ENCODE measurements at places on chromosomes 16 and 17.
A peak's percentile ranks its signal among the peaks of the same experiment; 100 is the strongest.

DNA sequence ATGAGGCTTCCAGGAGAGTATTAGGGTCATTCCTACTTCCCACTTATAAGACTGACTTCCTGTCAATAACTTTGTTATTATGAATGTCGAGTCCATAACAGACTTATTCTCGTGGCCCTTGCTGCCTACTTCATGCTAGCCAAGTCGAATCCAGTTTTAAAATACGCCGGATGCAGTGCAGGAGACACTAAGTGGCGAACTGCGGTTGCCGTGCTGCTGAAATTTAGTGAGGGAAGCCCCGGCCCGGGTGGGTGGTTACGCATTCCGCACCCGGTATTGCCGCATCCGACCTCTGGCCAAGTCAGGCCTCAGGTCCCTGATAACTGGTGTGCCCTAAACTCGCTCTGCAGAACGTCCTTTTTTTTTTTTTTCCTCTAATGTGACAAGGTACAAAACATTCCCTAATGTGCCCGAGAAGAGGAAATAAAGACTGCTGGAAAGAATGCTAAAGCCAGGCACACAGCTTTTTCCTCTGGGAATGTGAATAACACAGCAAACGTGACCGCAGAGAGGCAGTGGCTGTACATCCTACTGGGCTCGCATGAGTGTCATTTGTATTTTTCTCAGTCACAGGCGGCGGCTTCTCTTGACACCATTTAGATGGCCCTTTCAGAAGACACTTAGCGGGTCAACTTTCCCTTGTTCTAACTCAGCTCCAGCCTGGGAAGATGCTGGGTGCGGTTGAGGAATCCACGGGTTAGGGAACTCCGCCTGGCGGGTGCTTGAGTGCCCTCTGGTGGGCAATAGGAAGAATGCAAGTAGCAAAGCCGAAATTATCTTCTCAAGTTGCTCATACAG, 7.1 kb upstream of the AKTIP start:
- peak; percentile 36 for DNase-seq

GRCh38 chr16:787978-788398, at the start of gene RPUSD1:
RPUSD1 (minus strand) TSS chr16:788381; CDS start chr16:787737, 644 bp downstream.
- DNase-seq = no peak

DNA sequence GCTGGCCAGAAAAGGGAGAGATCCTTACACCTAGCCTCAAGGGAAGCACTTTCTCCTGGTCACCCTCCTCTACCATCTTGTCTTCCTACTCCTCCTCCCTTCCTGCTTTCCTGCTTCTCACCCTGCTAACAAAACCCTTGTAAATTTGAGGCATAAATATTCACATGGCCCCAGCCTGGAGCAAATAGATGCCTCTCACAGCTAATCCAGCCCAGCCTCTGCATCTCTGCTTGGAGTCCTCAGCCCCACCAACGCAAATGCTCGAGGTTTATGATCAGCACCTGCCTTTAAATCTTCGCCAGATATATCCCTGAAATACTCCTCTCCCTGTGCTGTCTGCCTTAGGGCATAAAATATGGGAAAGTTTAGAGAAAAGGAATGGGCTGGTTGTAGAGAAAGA, 205.2 kb upstream of the CDH5 start:
- no peak for DNase-seq

DNA sequence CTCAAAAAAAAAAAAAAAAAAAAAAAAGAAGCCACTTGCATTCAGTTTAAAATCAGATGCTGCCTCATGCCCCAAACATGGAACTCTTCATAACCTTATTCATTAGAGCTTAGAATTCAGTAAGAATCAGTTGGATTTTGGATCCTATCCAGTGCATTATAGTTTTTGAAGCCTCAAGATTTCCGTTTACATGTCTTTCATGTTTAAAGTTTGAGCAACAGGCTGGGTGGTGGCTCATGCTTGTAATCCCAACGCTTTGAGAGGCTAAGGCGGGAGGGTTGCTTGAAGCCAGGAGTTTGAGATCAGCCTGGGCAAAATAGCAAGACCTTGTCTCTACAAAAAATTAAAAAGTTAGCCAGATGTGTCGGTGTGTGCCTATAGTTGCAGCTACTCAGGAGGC, 55.0 kb downstream of the SNTB2 start:
- DNase-seq = no peak

- no peak for DNase-seq
These were observed 7.8 kb downstream of the GAS2L2 start for GRCh38 chr17:35745246-35745645.

GRCh38 chr17:20302246-20302917, 165.0 kb downstream of the LGALS9B start:
- no peak for DNase-seq

DNA sequence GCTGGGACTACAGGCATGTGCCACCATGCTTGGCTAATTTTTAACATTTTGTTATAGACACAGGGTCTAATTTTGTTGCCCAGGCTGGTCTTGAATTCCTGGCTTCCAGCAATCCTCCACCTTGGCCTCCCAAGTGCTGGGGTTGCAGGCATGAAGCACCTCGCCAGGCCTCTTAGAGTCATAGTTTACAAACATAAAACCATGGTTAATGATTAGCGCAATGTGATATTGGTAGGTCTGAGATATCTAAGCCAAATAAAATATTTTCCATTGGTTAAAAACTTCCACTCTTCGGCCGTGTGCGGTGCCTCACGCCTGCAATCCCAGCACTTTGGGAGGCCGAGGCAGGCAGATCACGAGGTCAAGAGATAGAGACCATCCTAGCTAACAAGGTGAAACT, 16.6 kb downstream of the TXNDC11 start:
- DNase-seq = no peak

DNA sequence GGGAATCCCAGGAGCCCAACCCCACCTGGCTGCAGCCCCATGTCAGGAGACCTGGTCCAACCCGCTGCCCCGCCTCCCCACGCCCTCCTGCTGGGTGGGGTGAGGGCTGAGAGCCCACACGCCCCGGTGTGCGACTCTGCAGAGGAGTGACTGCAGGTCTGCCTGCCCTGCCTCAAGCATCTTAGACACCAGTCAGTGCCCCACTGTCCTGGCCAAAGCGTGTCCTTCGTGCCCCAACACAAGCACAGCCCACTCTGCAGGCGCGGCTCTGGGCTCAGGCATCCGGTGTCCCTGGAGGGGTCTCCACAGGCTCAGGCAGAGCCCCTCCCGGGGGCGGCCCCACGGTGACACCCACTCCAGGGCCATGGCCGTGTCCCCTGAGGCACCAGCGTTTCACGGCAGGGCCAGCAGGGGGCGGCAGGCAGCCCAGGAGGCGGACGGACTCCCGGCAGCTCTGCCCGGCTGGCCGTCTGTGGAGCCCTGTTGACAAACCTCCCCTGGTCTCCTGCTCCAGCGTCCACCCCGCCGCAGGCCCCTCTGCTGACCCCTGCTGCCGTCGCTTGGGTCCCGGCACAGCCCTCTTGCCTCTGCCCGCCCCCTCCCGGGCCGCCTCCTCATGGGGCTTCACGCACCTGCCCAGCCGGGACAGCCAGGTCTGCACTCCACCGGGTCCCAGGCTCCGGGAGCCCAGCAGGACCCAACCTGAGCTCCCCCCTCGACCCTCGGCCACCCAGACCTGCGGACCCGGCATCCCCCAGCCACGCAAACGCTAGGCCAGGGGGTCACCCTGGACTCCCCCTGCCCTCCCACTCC, 8.6 kb upstream of the UBE2I start:
- DNase-seq = peak; percentile 44

GRCh38 chr16:53891409-53892139, 187.6 kb downstream of the FTO start:
- no peak for DNase-seq

DNA sequence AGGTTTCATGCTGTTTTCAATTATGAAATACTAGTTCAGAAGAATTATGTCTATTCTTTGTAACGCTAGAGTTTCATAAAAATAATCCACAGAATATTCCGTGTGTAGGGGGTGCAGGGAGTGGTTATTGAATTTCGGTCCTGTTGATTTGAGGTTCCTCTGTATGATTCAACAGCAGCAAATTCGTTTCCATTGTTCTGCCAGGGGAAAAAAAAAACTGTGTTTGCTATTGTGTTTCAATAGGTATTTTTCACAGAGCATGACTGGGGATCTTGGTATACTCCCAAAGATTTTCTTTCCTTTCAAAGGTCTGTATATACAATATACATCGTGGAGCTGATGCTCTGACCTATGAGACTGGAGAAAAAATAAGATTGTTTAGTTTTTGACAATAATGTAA, 15.8 kb downstream of the SHISA9 start:
- no peak for DNase-seq

- DNase-seq = no peak
These were observed 87.8 kb downstream of the TUBD1 start for GRCh38 chr17:59804901-59805465.

GRCh38 chr16:87442581-87442966, 50.2 kb downstream of the ZCCHC14 start:
- DNase-seq = no peak

DNA sequence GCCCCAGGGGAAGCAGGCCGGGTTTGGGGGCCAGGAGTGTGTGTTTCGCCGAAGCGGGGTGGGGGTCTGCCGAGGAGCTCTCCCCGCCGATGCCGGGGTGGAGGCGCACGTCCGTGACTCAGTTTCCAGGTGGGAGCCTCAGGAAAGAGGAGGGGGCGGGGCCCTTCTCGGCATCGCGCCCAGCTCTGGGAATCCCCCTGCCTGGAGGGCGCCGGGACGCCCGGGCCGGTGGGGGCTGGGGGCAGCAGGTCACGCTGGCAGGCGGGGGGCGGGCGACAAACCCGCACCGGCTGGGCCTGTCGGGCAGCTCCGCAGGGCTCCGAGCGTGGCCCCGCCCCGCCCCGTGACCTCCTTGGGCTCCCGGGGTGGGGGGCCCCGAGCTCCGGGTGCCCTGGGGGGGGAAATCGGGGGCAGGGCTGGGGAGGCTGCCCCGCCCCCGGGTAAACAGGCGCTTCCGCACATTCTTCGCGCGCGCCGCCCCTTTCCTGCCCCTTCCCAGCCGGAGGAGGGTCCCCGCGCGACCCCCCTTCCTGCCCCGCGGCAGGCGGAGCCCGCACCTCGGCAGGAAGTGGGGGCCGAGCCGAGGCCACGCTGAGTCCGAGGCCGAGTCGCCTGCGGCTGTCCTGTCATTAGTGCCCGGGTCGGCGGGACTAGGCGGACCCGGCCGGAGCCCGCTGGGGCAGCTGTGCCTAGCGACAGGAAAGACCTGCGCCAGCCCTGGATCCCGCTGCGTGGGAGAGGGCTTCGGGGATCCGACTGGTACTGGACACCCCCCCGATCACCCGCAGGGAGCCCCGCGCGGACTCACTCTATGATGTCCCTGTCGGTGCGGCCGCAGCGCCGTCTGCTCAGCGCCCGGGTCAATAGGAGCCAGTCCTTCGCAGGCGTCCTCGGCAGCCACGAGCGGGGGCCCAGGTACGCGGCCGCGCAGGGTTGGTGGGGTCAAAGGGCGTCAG, 9.3 kb downstream of the RIPOR1 start:
- DNase-seq = peak; percentile 27

DNA sequence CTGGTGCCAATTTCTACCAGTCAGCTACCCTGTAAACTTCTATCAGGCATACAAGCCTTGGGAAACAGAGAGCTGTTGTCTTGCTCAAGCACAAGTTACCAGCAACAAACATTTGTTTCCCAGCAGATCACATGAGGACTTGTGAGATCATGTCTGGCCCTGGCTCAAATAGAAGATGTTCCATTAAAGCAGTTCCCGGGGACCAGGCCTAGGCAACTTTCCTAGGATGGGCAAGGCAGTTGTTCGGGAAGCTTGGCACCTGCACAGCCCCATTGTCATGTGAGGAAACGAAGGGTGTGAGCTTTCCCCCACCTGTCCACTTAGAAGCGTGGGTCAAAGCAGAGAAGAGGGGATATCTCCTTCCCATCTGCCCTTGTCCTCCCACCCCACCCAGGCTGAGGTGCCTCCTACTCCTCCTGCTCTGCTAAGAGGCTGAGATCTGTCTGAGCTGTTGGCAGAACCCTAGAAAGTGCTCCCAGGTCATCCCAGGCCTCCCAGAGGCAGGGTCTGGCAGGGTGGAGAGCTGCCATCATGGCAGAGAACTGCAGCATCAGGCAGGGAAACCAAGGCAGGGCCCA, 11.2 kb upstream of the SLC47A2 start:
- DNase-seq = no peak

Data from stimulated activated CD8-positive, alpha-beta memory T cell treated with anti-CD3 and anti-CD28 coated beads, Interleukin-7, amount 100 ng/mL, for 1 hour (primary cell).